ENCODE measurements at places on chromosomes 5 and 9. TPM values are rescaled to one million over a fixed set of nuclear protein-coding genes. Genes with fewer than 3 reads are reported as not detected.

The SNCAIP gene
- not detected for total RNA-seq

The FOXI1 gene
- total RNA-seq, result not detected

The IRX2 gene
- not detected for total RNA-seq

The PDE8B gene
- 0.30 TPM for total RNA-seq

The LCN2 gene
- 4.4 TPM for total RNA-seq

The NUTM2F gene
- not detected for total RNA-seq

The PCDHGC4 gene
- 1.8 TPM for total RNA-seq

The ADCY2 gene
- total RNA-seq, result 0.69 TPM

The HRCT1 gene
- total RNA-seq, result 7.3 TPM

The PCSK1 gene
- 9.8 TPM for total RNA-seq
